ENCODE measurements at places on chromosomes 12 and 14.
A peak's percentile ranks its signal among the peaks of the same experiment; 100 is the strongest.

DNA sequence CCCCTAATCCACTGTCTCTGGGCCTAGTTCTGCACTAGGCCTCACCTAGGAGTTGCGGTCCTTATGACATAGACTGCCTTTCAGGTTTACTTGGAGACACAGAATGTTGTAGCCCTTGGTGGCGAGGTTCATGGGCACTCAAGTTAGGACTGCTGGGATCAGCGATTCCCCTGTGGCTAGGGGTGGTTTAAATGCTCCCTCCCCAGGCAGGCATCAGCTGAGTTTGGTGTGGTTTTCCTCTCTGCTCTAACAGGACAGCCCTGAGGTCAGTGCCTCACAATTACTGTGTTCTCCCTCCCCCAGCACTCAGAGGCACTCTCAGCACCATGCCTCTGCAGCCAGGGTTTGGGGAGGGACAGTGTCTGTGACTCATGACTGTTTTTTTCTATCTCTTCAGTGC, 22.2 kb upstream of the RDH16 start:
- DNase-seq: no peak

DNA sequence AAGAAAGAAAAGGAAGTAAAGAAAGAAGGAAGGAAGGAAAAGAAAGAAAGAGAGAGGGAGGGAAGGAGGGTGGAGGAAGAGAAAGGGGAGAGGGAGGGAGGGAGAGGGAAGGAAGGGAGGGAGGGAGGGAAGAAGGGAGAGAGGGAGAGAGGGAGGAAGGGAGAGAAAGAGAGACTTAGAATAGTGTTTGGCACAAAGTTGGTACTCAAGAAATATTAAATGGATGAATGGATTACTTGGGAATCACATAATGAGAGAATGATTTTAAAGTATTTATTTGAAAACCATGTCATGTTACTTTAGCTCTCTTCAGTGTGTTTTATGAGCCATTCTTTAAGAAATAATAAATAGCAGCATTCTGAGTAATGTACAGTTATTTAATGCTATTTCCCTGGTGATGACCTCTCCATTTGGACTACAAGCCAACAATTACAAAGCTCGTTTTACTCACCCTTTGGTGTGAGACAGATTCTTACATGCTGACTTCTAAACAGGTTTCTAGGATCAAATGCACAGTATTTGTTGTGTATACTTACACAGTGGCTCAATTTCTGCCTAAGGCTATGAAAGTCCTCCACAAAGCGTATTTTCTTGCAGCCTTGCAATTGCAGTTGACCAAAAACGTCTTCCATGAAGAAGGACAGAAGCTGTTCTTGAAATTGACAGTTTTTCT, 861 bp downstream of the IL26 start:
- no peak for DNase-seq

- DNase-seq: peak; percentile 82
Measured at GRCh38 chr14:69818758-69819191, 21.7 kb upstream of the SLC10A1 start.

DNA sequence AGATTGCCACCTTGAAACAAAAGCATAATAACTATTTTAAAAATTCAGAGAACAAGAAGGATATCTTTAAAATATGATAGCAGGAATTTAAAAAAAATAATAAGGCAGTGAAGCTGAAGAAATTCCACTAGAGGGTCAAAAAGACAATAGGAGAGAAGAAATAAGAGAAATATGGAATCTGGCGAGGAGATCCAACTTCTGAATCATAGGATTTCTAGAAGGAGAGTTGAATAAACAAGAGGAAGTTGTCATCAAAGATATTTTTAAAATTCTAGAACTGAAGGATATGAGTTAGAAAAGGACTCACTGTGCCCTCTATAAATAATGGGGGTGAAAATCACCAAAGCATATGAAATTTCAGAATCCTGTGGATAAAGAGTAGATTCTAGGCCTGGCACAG, 26.8 kb upstream of the TOMM20L start:
- no peak for DNase-seq

DNA sequence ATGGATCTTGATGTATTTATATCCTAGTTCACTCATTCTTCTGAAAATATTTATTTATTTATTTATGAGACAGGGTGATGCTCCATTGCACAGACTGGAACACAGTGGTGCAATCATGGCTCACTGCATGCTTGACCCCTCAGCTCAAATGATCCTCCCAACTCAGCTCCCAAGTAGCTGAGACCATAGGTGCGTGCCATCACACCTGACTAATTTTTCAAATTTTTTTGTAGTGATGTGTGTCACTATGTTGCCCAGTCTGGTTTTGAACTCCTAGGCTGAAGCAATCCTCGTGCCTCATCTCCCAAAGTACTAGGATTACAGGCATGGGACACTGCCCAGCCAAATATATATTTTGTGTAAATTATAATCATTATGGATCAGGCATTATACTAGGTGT, 595.6 kb upstream of the ATP2B1 start:
- DNase-seq: no peak

- DNase-seq: no peak
Measured at GRCh38 chr12:113347107-113347506, 11.3 kb upstream of the PLBD2 start.

All from NCI-H345 (cell line).